ENCODE measurements at places on chromosomes 2 and 18.

DNA sequence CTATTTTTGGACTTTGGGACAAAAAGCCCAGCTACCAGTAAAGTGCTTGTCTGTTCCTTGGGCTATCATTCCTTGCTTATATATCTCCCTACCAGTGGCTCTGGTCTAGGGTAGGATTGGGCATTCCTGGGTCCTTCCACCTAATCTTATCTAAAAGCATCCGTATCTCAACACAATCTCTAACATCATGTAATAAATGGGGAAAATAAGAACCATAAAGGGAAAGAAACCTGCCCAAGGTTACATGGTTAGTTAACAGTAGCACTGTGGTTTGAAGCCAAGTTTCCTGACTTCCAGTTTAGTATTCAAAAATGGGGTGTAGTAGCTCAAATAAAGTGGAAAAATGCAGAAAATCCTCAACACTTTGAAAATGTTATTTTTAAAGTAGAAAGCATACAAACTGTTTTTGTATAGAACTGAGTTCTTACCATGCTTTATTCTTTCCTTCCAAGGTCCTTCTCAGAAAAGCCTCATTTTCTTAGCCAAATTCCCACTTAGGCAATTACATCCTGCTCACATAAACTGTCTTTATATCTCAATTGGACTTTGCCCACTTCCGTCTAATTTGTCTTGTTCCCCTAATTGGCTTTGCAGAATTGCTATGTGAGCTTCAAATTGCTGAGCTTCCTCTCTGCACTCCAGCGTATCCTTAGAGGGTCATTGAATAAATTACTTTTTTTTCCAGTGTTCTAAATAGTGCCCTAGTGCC lies 273.1 kb upstream of the UBE2E3 start:
- DNase-seq = no peak

DNA sequence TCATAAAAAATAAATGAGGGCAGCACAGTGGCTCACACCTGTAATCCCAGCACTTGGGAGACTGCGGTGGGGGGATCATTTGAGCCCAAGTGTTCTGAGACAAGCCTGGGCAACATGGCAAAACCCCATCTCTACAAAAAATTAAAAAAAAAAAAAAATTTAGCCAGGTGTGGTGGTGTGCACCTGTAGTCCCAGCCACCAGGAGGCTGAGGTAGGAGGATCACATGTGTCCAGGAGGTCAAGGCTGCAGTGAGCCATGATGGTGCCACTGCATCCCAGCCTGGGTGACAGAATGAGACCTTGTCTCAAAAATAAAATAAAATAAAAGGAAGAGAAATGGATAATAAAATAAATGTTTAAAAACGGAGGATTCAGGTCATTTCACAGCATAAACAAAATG lies 113.5 kb downstream of the ATAD2B start:
- DNase-seq = no peak

DNA sequence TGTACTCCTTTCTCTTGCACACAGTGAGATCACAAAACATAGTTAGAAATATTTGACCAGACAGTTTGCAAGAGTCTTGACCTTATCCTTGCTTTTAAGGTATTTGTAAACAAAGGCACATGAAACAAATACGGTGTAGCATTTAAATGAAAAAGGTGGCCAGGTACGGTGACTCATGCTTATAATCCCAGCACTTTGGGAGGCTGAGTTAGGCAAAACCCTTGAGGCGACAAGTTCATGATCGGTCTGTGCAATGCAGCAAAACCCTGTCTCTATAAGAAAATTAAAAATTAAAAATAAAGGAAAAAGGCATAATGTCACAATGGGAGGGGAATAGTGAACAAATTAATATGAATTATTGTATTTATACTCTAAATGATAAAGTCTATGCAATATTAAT lies 109.5 kb upstream of the PIK3C3 start:
- DNase-seq = no peak

- no peak for DNase-seq
Measured at GRCh38 chr2:109523121-109523520, 90.6 kb downstream of the SEPTIN10 start.

DNA sequence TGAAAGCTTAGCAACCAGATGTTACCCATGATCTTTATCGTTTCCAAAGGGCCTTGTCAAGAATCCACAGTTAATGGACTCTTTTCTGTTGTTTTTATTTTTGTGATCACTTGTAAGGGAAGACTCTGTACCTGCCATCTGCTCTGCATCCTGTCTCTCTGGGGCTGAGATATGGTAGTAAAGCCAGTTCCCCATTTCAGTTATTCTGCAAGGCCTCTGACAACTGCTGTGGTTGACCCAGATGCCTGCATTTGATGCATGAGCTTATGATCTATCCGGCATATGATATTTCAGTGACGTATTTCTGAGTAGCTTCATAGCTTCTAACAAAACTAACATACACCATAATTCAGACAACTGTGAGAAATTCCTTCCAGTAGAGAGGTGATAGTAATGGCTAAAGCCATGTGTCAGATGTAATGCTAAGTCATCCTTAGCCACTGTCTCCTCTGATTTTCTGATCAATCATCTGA lies 105.1 kb downstream of the TPO start:
- DNase-seq = no peak
